ENCODE measurements at places on chromosomes 2 and 18.

DNA sequence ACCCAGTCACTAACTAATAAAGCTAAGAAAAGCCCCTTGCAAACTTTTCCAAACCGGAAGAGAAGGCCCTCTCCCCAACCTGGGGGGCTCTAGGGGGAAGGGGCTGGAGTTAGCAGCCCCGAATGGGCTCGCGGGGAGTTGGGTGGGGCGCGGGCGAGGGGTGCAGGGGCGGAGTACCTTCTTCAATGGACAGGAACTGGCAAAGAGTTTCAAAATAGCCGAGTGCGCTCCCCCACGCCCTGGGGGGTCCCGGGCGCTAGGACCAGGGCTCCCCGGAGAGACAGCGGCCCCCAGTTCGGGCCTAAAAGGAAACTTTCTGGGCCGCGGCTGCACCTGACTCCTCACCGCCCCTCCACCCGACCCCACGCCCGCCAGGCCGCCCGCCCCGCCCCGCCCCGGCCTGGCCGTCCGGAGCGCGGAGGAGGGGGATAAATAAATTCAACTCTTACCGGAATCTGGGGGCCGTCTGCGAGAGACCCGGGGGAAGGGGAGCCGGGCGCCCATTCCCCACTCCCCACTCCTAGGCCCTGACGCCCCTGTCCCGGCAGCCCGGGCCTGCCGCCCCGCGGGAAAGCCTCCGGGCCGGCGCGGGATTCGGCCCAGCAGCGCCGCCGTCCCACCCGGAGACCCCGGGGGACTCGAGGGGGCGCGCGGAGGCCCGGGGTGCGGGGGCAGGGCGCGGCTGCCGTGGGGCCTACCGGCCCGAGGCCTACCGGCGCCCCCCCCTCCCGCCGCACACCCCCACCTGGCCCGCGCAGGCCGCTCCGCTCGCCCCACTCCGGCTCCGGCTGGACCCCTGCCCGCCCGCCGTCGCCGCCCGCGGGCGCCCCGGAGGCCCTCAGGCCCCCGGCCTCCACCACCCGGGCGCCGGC is 868 bp downstream of the INO80D start:
- H3K4me3 ChIP-seq, result peak overlapping the region; percentile 99
- H3K4me1 ChIP-seq, result peaks cover 33% of the 10 kb centered on the region
- peak overlapping the region; percentile 91 for H3K27ac ChIP-seq

DNA sequence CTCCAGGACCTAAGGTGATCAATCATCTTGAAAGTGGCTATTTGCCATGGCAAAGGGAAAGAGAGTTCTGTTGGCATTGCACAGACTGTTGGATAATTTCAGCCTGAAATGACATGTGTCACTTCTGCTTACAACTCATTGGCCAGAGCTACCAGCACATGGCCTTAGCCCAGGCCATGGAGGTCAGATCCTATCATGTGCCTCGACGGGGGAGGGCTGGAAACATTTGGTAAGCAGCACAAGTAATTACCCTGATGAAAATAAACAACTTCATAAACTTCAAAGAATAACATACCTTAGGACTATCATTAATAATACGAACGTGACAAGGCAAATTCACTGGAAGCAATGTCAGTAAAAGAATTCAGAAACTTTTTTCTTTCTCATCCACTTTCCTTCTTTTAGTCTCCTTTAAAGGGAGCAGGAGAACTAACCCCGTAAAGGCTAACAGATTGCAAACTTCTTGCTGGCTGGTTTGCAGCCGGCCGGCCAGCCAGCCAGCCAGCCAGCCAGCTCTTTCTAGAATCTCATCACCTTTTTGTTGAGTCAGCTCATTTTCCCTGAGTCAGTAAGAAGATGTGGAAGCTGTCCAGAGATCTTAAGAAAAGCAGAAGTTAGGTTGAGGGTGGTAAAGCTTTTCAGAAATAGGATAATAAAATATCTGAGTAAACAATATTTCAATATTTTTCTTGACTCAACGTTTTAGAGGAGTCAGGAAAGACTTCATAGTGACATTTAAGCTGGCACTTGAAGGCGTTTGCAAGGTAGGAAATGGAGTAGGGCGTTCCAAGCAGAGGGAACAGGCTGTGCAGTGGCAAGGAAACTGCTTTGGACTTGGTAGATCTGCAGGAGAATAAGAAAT is 31.9 kb downstream of the CNRIP1 start:
- H3K4me1 ChIP-seq, result no peaks in the 10 kb centered on the region
- peaks cover 31% of the 10 kb centered on the region for H3K27me3 ChIP-seq
- H3K36me3 ChIP-seq, result no peaks in the 10 kb centered on the region
- no peak overlapping the region for H3K27ac ChIP-seq
- no peak overlapping the region for H3K4me3 ChIP-seq

DNA sequence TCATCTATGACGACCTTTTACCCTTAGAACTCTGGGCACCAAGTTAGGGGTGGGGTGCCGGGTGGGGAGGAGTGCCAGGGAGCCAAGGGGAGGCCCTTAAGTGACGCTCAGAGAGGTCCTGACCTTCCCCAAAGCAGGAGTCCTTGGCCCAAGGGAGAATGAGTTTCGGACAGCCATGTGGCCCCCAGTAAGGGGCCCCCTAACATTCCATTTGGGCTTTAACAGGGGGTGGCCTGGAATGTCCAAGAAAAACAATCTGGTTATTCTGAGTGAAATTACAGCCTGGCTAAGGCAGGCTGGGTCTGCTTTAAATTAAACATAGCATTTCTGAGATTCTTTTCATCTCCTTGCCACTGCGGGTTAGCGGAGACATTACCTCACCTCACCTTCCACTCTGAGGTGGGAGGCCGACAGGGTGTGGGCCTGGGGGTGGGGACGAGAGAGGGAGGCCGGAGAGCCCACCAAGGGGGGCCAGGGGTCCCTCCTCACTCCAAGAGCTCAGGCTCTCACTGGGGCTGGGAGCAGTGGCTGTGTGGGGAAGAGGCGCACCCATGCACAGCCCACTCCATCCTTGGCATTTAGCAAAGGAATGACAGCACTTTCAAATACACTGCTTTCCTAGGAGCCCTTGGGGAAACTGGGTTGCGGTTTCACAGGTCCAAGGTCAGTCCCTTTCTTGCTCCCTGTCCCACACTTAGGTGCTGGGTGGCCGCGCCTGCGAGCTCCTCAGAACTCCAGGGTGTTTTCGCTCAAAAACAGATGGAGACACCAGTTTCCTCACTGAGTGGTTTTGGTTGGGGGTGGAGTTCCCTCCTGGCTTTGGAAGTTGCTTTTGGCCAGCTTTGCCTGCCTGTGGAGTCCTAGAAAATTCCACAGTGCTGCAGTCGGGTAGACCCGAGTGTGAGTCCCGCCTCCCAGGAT is 107.4 kb downstream of the POLR1A start:
- peak overlapping the region; percentile 22 for H3K4me3 ChIP-seq
- peaks cover 63% of the 10 kb centered on the region for H3K4me1 ChIP-seq
- H3K36me3 ChIP-seq, result peaks cover 4% of the 10 kb centered on the region
- no peaks in the 10 kb centered on the region for H3K27me3 ChIP-seq
- peak; percentile 38 for DNase-seq

- peak; percentile 33 for DNase-seq
- peaks cover 44% of the 10 kb centered on the region for H3K27me3 ChIP-seq
- no peak overlapping the region for H3K4me3 ChIP-seq
- no peaks in the 10 kb centered on the region for H3K36me3 ChIP-seq
Observed at GRCh38 chr2:199485732-199486335, 28.1 kb upstream of the SATB2 start.

- no peaks in the 10 kb centered on the region for H3K36me3 ChIP-seq
- H3K4me3 ChIP-seq, result no peak overlapping the region
- H3K4me1 ChIP-seq, result peaks cover 2% of the 10 kb centered on the region
- DNase-seq, result no peak
- no peak overlapping the region for H3K27ac ChIP-seq
Observed at GRCh38 chr18:34647251-34647650, 62.8 kb upstream of the DTNA start.

- no peaks in the 10 kb centered on the region for H3K36me3 ChIP-seq
- DNase-seq, result no peak
- no peaks in the 10 kb centered on the region for H3K4me1 ChIP-seq
- no peaks in the 10 kb centered on the region for H3K27me3 ChIP-seq
- H3K4me3 ChIP-seq, result no peak overlapping the region
Observed at GRCh38 chr2:76296438-76296837, 585.7 kb upstream of the GCFC2 start.
